ENCODE measurements at places on chromosomes 5 and 9. TPM values are rescaled to one million over a fixed set of nuclear protein-coding genes. Genes with fewer than 3 reads are reported as not detected.

BTNL9 gene
- total RNA-seq, result 24.3 TPM

DNA sequence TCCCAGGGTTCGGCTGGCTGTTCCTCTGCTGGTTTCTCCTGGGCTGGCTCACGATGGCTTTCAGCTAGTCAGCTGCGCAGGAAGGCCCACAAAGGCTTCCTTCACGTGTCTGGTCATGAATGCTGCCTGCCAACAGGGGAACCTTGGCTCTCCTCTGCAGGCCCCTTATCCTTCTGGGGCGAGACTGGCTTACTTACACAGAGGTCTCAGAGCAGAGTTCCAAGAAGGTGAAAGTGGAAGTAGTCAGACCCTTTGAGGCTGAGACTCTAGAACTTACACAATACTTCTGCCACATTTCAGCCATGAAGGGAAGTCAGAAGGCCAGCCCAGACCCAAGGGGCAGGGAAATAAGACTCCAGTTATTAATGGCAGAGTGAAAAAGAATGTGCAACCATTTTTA is 99.5 kb downstream of the LHFPL2 start:
- peaks cover 16% of the 10 kb centered on the region for H3K4me1 ChIP-seq
- H3K36me3 ChIP-seq, result peaks cover 21% of the 10 kb centered on the region
- DNase-seq, result no peak
- H3K27me3 ChIP-seq, result no peaks in the 10 kb centered on the region
- no peak overlapping the region for H3K27ac ChIP-seq

GRCh38 chr5:154395407-154396106 is 50.2 kb upstream of the SAP30L start:
- H3K36me3 ChIP-seq, result no peaks in the 10 kb centered on the region
- no peaks in the 10 kb centered on the region for H3K4me1 ChIP-seq
- H3K4me3 ChIP-seq, result no peak overlapping the region

GRCh38 chr5:25006237-25006636 is 361.5 kb upstream of the CDH10 start:
- H3K36me3 ChIP-seq, result no peaks in the 10 kb centered on the region
- H3K27ac ChIP-seq, result no peak overlapping the region
- no peaks in the 10 kb centered on the region for H3K27me3 ChIP-seq
- H3K4me3 ChIP-seq, result no peak overlapping the region
- no peak for DNase-seq
- H3K4me1 ChIP-seq, result peaks cover 7% of the 10 kb centered on the region

DNA sequence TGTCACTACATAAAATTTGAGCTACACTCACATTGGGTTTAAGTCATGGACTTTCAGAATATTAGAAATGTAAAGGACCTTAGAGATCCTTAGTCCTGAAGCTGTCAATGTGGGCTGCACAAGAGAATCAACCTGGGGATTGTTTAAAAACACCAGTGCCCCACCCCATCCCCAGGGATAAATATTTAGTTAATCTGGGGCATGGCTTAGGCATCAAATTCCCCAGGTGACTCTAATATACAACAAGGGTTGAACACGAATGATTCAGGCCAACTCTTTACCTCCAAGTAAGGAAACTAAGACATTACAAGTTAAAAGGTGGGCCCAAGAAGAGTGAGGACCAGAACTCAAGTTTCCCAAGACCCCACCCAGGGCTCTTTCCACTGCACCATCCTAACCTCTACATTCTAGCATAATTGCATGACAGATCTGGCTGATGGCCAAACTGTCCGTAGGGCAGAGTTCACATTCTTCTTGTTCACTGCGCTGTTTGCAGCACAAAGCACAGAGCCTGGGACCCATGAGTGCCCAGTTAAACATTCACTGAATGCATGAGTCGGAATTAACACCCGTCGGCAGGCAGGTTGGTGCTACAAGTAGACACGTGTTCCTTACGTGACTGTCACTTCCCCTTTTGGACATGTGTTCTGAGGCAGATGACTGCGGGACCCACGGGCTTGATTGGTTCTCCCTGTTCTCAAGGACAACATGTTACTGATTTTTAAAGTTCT is 25.2 kb downstream of the CYFIP2 start:
- no peaks in the 10 kb centered on the region for H3K36me3 ChIP-seq
- H3K4me3 ChIP-seq, result no peak overlapping the region
- H3K27ac ChIP-seq, result no peak overlapping the region
- DNase-seq, result no peak
- no peaks in the 10 kb centered on the region for H3K27me3 ChIP-seq

DNA sequence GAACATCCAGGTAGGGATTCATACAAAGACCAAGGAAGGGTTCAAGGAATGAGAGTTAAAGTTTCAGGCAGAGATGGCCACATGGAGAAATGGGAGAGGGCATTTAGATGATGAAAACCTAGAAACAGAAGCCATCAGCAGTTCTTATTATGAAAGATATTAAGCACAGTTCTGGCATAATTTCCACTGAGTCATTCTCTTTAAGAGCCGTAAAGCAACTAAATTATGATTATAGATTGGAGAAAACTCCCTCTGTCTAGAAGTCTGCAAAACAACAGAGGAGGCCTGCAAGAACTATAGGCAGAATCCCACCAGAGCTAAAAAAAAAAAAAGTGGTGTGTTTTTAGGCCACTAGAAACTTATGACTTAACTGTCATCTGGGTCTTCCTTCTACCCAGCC is 157.1 kb upstream of the MPDZ start:
- H3K36me3 ChIP-seq, result no peaks in the 10 kb centered on the region
- no peak overlapping the region for H3K4me3 ChIP-seq

GRCh38 chr5:68261169-68261568 is 45.6 kb downstream of the PIK3R1 start:
- H3K4me1 ChIP-seq, result no peaks in the 10 kb centered on the region
- no peak overlapping the region for H3K27ac ChIP-seq
- H3K36me3 ChIP-seq, result no peaks in the 10 kb centered on the region
- no peaks in the 10 kb centered on the region for H3K27me3 ChIP-seq
- DNase-seq, result no peak

DNA sequence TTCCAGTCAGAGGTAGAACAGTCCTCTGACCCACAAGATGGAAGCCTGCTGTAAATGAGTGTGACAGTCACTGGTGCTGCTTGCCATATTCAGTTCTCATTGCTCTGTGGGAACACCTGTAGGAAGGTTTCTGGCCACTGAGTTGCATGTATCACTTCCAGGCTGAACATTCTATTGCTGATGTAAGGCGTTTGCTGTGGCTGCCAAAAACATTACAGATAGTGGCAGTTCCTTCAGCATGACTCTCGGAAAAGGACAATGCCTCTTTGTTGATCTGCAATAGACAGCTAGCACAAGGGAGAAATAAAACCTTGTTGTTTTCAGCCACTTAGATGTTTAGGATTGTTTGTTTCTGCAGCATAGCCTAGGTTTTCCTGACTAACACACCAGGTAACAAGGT is 217.2 kb downstream of the AGTPBP1 start:
- H3K36me3 ChIP-seq, result peaks cover 5% of the 10 kb centered on the region
- H3K27me3 ChIP-seq, result peaks cover 20% of the 10 kb centered on the region
- no peak overlapping the region for H3K27ac ChIP-seq
- DNase-seq, result no peak
- H3K4me3 ChIP-seq, result no peak overlapping the region
- peaks cover 29% of the 10 kb centered on the region for H3K4me1 ChIP-seq

DNA sequence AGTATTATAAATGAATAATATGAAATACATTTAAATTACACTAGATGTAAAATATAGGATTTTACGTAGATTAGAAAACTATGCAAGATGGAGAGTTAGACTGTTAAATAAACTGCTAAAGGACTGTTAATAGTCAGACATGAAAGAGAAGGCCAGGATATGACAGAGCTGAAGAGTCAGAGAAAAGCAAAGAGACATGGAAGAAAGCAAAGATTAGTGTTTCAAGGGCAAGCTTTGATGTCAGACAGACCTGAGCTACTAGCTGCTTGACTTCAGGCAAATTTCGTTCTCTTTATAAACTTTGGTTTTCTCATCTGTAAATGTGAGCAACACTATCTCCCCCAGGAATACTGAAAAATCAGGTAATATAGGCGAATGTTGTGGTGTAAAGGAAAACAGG is 161.3 kb downstream of the RAPGEF6 start:
- H3K36me3 ChIP-seq, result no peaks in the 10 kb centered on the region
- no peak overlapping the region for H3K27ac ChIP-seq
- H3K27me3 ChIP-seq, result no peaks in the 10 kb centered on the region
- no peak overlapping the region for H3K4me3 ChIP-seq

DNA sequence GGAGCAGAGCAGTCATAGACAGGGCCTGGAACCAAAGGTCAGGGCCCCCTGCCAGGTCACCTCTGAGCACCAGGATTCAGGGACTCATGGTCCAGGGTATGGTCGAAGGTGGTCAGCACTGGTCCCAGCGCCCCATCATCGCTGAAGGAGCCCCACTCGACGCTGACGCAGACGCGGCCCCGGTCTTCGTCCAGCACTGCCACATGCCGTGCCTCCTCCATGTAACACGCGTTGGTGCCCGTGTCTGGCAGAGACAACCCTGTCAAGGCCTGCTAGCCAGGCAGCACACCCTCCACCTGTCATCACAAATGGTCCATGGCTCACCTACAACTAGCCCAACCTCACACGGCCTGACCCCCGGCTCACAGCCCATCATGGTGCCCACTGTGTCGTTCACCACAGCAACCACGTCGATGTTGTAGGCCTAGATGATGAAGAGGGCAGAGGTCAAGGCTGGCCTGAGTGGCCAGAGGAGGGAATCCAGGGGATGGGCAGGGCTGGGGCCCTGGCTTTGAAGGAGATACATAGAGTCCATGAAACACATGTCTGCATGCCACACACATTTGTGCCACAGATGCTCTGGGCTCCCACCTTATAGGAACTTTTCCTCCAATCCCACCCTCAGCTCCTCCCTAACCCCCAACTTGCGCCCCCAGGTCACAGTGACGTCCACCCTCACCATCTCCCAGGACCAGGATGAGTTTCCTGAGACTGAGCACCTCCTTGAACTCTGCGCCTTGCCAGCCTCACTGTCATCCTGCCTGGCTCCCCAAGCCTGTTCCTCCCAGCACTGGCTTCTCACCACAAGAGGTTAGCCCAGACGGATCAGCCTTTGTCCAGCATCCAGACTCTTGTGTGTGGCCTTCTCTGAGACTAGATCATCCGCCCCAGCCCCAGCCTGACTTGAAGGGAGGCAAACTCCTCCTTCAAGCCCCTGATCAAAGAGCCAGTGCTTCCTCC is 9.5 kb downstream of the HK3 start:
- DNase-seq, result no peak
- H3K36me3 ChIP-seq, result peaks cover 4% of the 10 kb centered on the region
- H3K27me3 ChIP-seq, result peaks cover 17% of the 10 kb centered on the region
- H3K4me1 ChIP-seq, result no peaks in the 10 kb centered on the region
- no peak overlapping the region for H3K4me3 ChIP-seq
